ENCODE measurements at places on chromosomes 2 and 18.

GRCh38 chr2:241314226-241315092 lies 1.0 kb downstream of the HDLBP start:
- DNase-seq: no peak

DNA sequence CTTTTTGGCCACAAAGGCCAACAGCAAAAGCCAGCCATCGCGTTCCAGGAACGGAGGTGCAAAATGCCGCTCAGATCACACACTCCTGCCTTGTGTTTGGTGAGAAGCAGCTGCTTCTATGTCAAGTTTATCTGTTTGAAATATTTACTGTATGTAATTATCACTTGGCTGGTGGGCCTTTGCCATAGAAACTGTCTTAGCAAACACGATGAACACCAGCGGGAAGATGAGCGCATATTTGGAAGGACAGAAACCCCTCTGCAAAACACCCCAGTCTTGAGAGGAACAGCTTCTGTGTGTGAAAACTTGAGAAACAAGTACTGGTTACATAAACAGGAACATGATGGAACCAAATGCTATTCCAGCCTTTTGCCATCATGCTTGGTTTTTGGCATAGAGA lies 59.7 kb downstream of the SCG2 start:
- DNase-seq: no peak

- no peak for DNase-seq
These were observed 44.3 kb downstream of the FN1 start for GRCh38 chr2:215391531-215391930.

DNA sequence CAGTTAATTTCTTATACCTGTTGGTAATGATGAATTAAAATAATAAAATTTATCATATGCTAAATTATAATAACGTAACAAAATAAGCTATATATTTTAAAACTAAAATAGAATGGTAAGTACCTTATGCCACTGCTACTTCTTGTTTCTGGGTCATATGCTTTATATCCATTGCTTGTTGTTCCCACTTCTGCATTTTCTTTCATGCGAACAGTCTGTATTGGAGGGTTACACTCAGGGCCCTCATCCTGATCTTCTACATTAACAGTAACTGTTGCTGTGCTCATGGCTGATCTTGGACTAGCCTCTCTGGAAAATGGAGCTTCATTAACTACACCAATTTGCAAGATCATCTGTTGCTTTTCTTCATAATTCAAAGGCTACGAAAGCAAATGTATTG lies 22.2 kb downstream of the DSC2 start:
- DNase-seq: no peak

GRCh38 chr2:134568413-134568812 lies 150.4 kb downstream of the TMEM163 start:
- DNase-seq: no peak

GRCh38 chr2:60708630-60709320 lies 47.3 kb upstream of the PAPOLG start:
- no peak for DNase-seq

GRCh38 chr18:63562284-63562683 lies 20.1 kb downstream of the SERPINB12 start:
- no peak for DNase-seq

DNA sequence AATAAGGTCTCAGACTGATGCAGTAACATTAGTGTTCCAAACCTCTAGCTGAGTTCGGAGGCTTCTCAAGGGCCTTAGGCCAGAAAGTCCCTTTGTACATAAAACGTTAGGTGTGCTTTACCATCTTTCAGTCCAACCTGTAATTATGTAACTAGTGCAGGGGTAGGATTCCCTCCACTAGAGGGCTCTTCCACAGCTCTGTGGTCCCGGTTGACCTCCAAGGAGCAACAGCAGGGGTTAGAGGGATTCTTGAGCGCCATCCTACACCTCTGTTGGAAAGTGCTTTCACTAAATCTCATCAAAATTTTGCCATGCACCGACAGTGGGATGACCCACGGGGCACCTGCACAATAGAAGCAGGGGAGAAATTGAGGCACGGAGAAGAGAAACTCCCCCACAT lies 155.8 kb upstream of the LRP1B start:
- no peak for DNase-seq

- DNase-seq: no peak
These were observed 3.0 kb upstream of the CEP68 start for GRCh38 chr2:65053199-65053598.

- peak; percentile 77 for DNase-seq
These were observed 132.2 kb downstream of the TDRD15 start for GRCh38 chr2:21256006-21256405.

- DNase-seq: no peak
These were observed 10.4 kb upstream of the CXCR4 start for GRCh38 chr2:136128366-136128765.

DNA sequence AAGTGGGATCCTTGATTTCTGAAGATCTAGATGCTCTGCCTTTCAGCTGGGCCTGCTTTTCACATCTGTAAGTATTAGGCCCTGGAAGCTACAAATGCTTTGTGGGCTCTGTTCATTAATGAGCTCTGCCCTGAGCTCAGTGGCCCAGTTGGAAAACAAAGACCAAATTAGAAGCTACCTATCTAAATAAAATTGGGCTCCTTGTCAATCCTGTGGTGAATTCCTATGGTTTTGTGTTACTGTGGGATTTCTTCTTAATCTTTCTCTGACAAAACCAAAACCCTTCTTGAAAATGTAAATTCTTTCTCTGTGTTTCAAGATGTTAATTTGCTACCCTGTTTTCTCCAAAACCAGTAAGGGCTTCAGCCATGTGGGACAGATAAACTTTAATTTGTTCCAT lies 219.0 kb upstream of the HS6ST1 start:
- no peak for DNase-seq

DNA sequence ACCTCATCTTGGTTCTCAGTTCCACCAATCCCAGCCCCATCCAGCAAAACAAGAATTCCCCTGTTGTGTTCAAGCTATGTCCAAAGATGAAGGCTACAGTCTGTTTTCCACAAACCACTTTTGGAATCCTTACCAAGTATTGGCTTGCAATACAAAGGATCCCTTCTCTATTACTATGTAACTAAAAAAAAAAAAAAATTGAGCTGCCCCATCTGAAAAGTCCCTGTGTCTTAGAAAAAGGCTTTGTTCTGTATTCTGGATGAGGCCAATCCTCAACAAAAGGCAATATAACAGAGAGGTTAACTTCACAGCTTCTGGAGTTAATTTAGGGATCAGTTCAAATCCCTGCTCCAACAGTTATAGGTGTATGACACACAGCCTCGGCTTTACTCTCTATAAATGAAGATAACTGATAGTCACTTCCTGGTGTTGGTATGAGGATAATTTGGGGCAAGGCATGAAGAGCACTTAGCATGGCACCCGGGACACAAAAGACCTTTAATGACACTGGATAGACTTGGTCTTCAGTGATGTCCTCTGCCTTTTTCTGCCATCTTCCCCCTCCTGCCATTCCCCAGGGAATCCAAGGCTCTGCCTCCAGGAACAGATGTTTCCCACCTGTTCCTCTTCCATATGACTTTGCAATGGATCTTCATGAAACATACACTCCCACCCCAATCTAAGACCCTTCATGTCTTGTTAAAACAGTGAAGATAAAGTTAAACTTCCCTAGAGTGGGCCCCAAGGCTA lies 61.2 kb upstream of the ATL2 start:
- peak; percentile 16 for DNase-seq

DNA sequence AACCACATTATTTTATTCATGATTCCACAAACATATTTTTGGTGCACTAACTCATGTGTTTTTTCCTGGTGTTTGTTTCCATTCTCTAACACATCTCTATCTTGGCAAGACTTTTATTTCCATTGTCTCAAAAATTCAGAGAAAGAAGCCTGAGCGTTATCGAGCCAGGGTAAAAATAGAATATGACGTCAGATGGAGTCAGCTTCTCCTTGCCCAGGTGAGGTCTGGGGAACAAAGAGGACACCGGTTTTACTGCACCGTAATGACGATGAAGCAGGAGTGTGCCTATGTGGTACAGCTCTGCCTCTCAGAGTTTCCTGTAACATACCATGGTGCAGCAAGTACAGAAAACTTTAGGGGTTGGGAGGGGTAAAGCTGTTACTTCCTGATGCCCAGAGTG lies 661.6 kb downstream of the PLCL1 start:
- DNase-seq: no peak

GRCh38 chr2:47602996-47603395 lies 179.9 kb upstream of the MSH6 start:
- no peak for DNase-seq

GRCh38 chr2:150495993-150496627 lies 8.6 kb upstream of the RND3 start:
- peak; percentile 29 for DNase-seq

GRCh38 chr2:204260901-204261300 lies 284.4 kb upstream of the PARD3B start:
- peak; percentile 86 for DNase-seq

GRCh38 chr2:54954705-54955357 lies 95.4 kb downstream of the RTN4 start:
- DNase-seq: peak; percentile 40

GRCh38 chr2:24917086-24917485 lies 3.0 kb downstream of the ADCY3 start:
- DNase-seq: no peak

DNA sequence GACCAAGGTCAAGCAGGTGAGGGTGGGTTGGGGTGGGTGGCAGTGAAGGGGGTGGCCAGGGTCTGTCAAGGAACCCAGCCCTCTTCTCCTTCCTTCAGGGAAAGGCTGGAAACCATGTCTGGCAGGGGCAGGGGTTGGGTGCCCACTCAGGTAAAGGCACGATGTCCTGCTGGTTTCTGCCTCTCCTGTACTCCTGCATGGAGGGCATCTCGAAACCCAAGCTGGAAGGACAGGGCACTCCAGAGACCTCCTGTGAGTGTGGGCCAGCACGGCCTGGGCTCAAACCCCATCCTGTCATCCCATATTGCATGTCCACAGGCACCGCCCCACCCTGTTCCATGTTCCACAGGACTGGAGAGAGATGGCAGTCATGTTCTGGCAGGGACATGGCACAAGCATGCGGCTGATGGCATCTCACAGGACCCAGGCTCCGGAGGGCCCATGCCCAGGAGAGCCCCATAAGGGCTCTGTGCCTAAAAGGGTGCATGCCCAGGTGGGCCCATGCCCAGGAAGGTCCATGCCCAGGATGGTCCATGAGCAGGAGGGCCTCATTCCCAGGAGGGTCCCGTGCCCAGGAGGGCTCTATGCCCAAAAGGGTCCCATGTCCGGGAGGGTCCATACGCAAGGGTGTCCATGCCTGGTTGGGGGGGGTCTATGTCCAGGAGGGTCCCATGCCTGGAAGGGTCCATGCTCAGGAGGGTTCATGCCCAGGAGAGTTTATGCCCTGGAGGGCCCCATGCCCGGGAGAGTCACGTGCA lies 6.4 kb downstream of the GPR35 start:
- DNase-seq: no peak

- peak; percentile 55 for DNase-seq
These were observed 738.9 kb upstream of the SALL3 start for GRCh38 chr18:78240627-78241252.

DNA sequence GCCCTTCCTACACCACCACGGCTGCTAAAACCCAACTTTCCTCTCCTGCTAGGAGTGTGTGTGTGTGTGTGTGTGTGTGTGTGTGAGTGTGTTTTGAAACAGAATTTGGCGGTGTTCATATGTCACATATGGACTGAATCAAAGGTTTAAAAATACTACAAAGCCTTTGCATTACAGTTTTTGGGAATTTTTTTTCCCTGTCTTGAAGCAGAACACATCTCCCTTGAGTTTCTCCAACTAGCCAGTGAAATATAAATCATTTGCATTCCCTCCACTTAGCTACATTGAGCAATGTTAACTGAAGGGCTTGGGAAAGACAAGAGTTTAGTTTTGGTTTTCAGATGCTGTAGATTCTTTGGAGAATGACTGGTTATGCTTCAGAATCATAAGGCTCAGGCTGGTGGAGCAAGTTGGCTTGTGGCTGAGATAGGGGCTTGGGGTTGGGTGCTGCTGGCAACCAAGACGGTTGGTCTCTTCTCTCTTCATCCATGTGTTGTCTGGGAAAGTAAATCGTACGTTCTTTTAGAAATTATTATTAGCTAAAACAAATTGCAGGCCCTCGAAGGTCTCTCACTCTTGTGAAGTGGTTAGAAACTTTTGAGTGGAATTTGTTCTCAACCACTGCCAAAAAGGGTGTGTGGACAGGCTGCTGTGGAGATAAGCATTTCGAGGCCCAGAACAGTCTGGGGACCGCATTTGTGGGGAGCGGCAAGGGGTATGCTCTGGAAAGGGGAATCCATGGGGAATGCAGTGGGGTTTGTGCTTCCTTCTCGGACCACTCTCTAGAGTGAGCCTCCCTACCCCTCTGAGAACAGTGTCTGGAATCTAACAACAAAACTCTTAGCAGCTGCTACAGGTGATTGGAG lies 1.4 kb downstream of the NRP2 start:
- DNase-seq: peak; percentile 44

DNA sequence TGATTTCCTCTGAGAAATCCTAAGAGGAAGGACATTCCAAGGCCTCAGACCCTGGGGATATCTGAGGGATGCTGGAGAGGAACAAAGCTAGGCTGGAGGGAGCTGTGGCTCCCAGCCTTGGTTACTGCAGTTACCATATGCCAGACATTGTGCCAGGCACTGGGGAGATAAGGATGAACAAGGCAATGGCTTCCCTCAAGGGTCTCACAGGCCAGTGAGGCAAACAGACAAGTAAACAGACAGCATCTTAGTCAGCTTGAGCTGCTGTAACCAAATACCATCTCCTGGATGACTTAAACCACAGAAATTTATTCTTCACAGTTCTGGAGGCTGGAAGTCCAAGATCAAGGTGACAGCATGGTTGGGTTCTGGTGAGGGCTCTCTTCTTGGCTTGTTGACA lies 91.8 kb downstream of the SKA1 start:
- no peak for DNase-seq

DNA sequence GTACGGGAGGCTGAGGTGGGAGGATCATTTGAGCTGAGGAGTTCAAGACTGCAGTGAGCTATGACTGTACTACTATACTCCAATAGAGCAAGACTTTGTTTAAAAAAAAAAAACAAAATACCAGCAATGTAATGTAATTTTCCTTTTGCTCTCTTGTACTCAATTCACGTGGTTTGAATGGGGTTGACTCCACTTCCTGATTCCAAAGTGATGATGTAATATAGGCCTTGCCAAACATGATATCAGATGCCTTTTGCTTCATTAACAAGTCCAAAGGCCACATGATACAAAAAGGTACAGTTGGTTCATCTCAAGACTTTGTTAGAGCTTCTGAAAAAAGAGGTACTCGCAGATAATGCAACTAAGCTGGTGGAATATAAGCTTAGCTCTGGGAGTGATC lies 321.8 kb downstream of the ZEB2 start:
- no peak for DNase-seq

GRCh38 chr2:102337012-102337411 lies 18.6 kb upstream of the IL18R1 start:
- no peak for DNase-seq

GRCh38 chr2:15936277-15937104 lies 3.9 kb upstream of the MYCN start:
- DNase-seq: no peak

- DNase-seq: no peak
These were observed 61.2 kb upstream of the ZCCHC2 start for GRCh38 chr18:62461591-62461990.

- no peak for DNase-seq
These were observed 23.5 kb downstream of the WNT10A start for GRCh38 chr2:218904176-218904575.
